ENCODE measurements at places on chromosomes 3 and 15.

DNA sequence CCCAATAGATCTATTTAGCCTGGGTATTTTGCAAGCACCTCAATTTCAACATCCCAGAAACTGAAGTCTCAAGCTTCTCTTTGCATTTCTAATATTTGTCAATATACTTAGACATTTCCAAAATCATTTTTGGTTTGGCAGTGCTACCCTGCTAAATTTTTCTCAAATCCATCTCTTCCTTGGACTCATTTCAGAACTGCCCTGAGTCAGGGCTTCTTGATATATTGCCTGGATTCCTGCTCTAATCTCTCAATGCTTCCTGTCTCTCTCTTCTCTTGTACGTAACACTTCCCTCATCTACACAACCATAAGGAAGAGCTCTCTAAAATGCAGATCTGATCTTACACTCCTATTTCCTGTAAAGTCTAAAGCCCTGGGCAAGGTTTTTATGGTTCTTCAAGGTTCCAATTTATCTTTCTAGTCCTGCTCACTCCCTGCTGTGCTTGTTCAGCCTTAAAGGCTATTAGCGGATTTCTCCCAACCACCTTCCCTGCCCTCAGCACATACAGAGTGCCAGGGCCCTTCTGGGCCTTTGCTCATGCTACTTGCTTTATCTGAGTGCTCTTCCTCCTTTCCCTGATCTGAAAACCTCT lies 53.0 kb upstream of the MME start:
- no peak for DNase-seq

GRCh38 chr3:151016478-151016795 lies 43.9 kb upstream of the CLRN1 start:
- no peak for DNase-seq

DNA sequence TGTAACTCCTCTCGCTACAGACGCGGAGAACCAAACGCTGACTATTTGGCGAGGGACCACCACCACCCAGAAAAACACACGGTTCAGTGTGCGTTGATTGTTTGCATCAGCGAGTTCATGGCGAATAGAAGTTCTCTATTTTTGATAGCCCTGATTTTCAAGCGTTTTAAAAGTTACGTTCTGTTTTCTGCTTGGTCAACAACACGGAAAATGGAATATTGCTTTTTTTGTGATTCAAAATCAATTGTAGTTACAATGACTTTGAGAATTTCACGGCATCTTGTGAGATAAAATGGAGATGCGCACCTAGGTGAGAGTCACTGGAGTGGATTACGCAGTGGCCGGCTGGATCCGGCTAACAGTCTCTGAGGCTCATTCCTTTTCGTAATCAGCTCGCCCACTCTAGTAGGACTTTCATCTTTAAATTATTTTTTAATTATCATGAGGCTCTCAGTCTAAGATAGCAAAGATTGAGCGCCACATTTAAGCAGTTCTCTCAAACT lies 54.8 kb downstream of the CCDC54 start:
- no peak for DNase-seq

GRCh38 chr15:60392601-60392985 lies 5.2 kb downstream of the ANXA2 start:
- DNase-seq, result no peak

Measured in stimulated activated CD8-positive, alpha-beta memory T cell treated with anti-CD3 and anti-CD28 coated beads, Interleukin-4, amount 100 ng/mL, for 1 hour (primary cell).